Progenitor cell of endocrine pancreas (in vitro differentiated cells): ENCODE measurements at places on chromosomes 4 and X. TPM values are rescaled to one million over a fixed set of nuclear protein-coding genes. Genes with fewer than 3 reads are reported as not detected.

DNA sequence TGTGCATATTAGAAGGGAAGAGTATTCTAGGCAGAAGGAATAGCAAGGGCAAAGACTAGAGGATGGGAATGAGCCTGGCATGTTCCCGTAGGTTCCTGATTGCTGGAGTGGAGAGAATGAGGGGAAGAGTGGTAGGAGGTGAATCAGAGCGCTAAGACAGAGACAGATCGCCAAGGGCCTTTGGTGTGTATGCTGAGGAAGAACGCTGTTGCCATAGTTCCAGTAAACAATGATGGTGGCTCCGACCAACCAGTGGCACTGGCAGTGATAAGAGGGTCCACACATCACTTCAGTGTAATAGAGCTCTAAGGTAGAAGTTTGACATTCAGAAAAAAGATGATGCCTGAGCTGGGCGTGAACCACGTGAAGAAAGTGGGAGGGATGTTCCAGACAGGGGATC is 966 bp downstream of the TBC1D25 start:
- no peak for DNase-seq
- no peaks in the 10 kb centered on the region for H3K27me3 ChIP-seq

DNA sequence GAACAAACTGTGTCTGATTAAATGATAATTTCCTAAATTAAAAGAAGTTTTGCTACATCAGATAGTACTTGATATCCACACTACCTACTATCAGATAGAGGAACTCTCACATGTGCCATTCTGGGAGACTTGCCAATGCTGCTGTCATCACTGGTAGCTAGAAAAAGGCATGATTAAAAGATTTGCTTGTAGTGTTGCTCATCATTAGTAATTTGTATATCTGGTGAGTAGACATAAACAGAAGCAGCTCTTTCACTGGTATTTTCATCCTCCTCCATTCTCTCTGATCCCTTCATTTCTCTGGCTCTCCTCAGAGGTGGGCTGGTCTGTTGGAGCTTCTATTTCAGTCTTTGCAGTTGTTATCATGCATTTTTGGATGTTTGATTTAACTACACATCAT is 56.0 kb downstream of the SPRY1 start:
- H3K27me3 ChIP-seq: no peaks in the 10 kb centered on the region
- no peaks in the 10 kb centered on the region for H3K36me3 ChIP-seq
- peaks cover 13% of the 10 kb centered on the region for H3K4me1 ChIP-seq
- peak overlapping the region; percentile 38 for H3K27ac ChIP-seq

MAGEE1 gene
- 9.6 and 10.9 TPM in 2 replicates for total RNA-seq

CCSER1 gene
- total RNA-seq: 11.6 and 11.7 TPM in 2 replicates

FAM3A gene
- total RNA-seq: 29.5 and 34.3 TPM in 2 replicates

DNA sequence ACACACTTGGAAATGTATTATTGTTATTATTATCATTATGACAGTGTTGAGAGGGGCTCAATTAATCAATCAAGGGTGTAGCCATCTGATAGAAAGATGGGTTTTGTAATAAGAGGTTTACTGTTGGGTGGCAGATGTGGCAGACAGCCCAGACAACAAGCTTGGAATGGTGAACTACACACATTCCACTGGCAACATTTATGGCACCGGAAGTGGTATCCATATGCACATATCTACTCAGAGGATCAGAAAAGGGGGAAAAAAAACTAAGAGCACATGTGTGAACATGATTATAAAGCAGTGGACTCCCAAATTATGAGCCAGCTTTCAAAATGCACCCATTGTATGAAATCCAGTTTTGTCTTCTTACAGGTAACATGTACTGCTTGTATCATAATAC is 125.9 kb upstream of the ARX start:
- H3K36me3 ChIP-seq: no peaks in the 10 kb centered on the region
- DNase-seq: no peak

SLC6A14 gene
- total RNA-seq: 0.24 and 0.51 TPM in 2 replicates

DNA sequence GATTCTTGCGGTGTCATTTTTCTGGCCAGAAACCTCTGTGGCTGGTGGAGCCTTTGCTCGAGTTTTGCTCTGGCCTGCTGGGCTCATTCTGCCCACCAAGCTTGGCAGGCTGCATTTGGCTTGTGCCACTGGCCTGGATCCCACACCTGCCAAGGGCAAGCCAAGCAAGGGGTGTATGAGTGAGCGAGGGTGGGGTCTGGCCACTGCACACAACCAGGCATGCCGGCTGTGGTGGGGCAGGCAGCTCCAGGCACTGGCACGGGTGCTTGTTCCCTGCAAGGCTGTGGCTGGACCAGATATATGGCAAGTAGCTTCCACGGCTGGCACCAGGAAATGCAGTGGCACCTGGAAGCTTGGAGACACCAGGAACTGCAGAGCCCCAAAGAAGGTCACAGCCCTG is 68.6 kb upstream of the PPP3CA start:
- no peak for DNase-seq
- no peak overlapping the region for H3K4me3 ChIP-seq
- no peak overlapping the region for H3K27ac ChIP-seq
- H3K27me3 ChIP-seq: no peaks in the 10 kb centered on the region
- no peaks in the 10 kb centered on the region for H3K36me3 ChIP-seq

- H3K27me3 ChIP-seq: no peaks in the 10 kb centered on the region
- no peak overlapping the region for H3K27ac ChIP-seq
- peaks cover 16% of the 10 kb centered on the region for H3K4me1 ChIP-seq
Observed at GRCh38 chrX:77505227-77505626, 58.0 kb downstream of the FGF16 start.

NXF2B gene
- 0.74 and 2.9 TPM in 2 replicates for total RNA-seq

DNA sequence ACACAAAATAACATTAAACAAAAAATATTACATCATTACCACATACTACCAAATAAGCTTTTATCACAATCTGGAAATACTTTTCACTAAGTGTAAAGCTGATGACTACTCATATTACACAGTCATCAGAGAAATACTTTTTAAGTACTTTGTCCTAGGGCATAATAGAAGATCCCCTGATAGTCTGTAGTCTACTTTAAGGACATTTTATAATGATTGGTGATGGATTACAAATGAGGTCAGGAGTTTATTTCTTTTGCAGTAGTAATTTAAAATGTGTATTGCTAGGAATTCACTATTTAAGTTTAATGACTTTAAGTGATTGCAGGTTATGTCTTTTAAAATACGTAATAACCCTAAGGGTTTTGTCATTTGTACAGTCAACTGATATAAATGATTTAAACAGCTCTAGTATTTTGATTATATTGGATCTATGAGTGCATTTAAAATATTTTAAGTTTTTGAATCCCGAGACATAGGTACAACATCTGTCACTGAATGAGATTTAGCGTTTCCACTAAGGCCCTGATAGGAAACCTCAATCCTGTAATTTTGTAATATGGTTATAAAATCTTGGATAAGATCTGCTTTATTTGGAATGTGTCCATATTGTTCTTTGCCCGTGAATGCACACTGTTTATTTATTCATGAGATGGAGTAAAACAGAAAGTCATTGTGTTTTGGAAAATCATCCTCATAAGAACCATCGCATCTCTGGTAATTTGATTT is 189.5 kb downstream of the ARAP2 start:
- no peak overlapping the region for H3K27ac ChIP-seq
- no peaks in the 10 kb centered on the region for H3K27me3 ChIP-seq
- no peaks in the 10 kb centered on the region for H3K36me3 ChIP-seq
- no peak overlapping the region for H3K4me3 ChIP-seq

DNA sequence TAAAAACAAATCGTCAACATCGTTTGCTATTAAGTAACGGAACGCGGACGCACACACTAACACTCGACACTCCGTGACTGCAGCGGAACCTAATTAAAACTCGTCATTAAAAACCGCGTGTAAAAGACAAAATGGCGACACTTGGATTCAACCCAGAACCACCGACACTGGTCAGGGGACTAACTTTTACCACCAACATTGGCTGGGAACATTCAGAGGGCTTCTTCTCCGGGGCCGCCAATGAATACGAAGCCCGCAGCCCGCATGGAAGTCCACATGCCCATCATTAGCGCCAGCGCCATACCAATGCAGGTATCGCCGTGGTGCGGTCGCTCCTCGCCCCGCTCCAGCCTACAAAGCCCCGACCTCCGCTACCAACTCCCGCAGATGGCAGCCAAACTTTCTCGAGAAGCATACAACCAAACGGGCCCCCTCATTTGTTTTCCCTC is 498 bp downstream of the RBMX start:
- peaks cover 18% of the 10 kb centered on the region for H3K36me3 ChIP-seq
- peak overlapping the region; percentile 98 for H3K27ac ChIP-seq
- H3K27me3 ChIP-seq: no peaks in the 10 kb centered on the region

DNA sequence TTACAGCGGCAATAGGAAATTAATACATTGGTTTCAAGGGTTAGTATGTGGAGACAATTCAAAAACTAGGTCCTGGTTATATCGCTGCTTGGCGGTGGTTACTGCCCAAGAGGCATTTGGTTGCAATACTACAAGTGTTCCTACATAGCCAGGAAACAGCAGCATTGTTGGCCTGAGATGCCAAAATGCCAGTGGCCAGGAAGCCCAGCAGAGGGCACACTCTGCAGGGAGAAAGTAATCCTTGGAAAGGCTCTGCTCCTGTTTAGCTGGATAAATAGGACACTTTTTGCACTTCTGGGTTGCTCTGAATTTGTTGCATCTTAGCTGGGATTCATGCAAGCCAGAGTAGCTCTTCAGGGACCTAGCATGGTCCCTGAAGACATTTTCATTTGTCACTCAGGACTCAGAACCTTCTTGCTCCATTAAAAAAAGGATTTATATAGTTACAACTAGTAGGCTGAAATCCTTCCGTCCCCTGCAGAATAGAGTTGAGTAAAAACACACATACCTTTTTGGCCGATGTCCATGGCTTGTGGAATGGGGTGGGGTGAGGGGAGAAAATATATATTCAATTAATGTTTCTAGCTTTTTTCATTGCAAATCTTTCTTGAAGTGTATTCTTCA is 8.1 kb upstream of the GPR119 start:
- no peaks in the 10 kb centered on the region for H3K36me3 ChIP-seq
- no peak overlapping the region for H3K27ac ChIP-seq
- DNase-seq: peak; percentile 23
- H3K4me3 ChIP-seq: no peak overlapping the region
- no peaks in the 10 kb centered on the region for H3K4me1 ChIP-seq

RS1 gene
- total RNA-seq: not detected in 2 replicates

ABRAXAS1 gene
- 26.9 and 27.2 TPM in 2 replicates for total RNA-seq

S100P gene
- 1.3 and 3.5 TPM in 2 replicates for total RNA-seq

DNA sequence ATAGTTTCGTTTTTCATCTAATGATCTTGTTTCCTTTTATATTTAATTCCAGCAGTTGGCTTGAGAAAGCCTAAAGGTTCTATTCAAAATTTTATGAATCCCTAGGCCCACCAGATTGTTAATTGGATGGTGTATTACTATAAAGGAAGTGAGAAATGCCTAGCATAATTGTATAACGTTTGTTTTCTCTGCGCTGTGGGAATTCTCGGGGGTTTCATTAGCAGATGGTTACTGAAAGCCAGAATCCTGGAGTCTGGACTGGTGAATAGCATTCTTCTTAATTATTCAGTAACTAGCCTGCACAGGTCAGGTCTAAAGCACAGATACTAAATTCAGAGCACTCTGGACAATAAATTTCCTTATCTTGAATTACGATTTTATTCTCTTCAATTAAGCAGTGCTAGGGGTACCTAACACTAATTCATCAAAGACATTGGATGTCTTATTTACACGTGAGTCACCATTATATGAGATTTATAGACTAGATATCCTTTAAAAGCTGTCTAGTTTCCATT is 459.4 kb downstream of the DTHD1 start:
- no peak for DNase-seq
- no peaks in the 10 kb centered on the region for H3K27me3 ChIP-seq
- H3K27ac ChIP-seq: no peak overlapping the region
- H3K4me1 ChIP-seq: no peaks in the 10 kb centered on the region
- H3K4me3 ChIP-seq: no peak overlapping the region
- no peaks in the 10 kb centered on the region for H3K36me3 ChIP-seq

GRCh38 chr4:56804551-56804950 is 16.9 kb downstream of the SPINK2 start:
- no peaks in the 10 kb centered on the region for H3K4me1 ChIP-seq
- no peak for DNase-seq
- no peak overlapping the region for H3K4me3 ChIP-seq

- H3K4me3 ChIP-seq: no peak overlapping the region
- peaks cover 33% of the 10 kb centered on the region for H3K27me3 ChIP-seq
Observed at GRCh38 chr4:3706111-3706511, 60.1 kb upstream of the ADRA2C start.

GRCh38 chrX:119041175-119041574 is 31.6 kb upstream of the CT47C1 start:
- no peaks in the 10 kb centered on the region for H3K36me3 ChIP-seq
- no peak overlapping the region for H3K4me3 ChIP-seq
- H3K27me3 ChIP-seq: no peaks in the 10 kb centered on the region
